AG04449 (cell line): ENCODE measurements at places on chromosomes 11 and 22.

- DNase-seq = no peak
Observed at GRCh38 chr11:119928047-119928446, 199.0 kb upstream of the NECTIN1 start.

- no peak for DNase-seq
Observed at GRCh38 chr11:118658429-118659313, 20.8 kb downstream of the TREH start.

DNA sequence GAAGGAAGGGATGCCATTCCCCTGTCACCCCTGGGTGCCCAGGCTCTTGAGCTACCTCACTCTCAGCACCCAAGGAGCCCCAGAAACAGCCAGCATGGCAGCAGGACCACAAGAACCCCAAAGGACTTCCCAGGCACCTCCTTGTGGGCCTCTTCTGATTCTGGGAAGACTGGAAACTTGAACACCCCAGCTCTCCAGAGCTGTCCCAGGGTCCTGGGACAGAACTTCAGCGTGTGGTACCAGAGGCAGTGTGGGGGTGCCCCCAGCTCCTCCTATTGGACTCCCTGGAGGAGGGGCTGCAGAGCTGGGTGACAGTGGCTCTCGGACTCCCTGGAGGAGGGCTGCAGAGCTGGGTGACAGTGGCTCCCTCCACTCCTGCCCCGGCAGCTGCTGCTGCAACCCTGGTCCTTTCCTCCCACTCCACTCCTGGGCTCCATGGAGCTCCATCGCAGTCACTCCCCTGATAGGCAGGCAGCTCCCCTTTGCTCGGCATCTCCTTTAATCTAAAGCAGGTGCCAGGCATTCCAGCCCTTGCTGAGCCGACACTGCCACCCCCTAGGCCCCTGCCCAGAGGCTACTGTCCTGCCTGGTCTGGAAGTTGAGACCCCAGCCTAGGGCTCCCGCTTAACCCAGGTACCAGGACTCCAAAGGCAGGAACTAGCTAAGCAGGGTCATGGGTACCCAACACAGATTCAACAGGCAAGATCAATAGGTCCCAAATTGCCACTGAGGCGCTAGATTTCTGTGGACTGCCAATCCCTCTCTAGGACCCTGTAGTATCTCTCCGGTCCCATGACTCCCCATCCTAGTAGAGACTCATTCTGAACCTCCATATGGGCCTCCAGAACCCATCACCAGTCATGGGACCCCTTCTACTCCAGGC lies 2.7 kb downstream of the BCL9L start:
- no peak for DNase-seq

- DNase-seq = no peak
Observed at GRCh38 chr22:24037851-24038765, 27.0 kb downstream of the CABIN1 start.

- DNase-seq = no peak
Observed at GRCh38 chr22:20256551-20257211, 11.4 kb downstream of the RTN4R start.

DNA sequence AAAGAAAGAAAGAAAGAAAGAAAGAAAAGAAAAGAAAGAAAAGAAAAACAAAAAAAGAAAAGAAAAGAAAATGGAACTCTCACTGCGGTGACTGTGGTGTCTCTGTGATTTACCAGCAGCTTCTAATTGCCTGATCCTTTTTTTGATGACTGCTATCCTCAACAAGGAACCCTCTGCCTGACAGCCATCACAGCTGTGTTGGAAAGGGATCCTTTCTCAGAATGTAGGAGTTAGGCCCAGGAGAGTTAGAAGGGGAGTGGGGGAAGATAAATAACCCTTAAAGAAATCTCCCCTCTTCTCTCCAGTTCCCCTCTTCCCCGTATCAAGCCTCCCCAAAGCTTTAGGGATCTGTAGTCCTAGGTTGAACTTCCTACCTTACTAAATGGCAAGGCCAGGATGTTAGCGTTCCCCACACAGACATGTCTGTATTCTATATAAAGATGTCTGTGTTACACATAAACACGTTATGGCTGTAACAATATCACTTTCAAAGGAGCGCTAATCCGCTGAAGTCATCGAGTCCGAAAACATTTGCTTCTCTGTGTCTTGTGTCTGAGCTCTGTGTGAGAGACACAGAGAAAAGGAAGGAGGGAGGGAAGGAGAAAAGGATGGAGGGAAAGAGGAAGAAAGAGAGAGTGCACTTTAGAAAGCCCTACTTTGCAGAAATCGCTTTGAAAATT lies 26.8 kb upstream of the WT1 start:
- no peak for DNase-seq
